ENCODE measurements at places on chromosomes 16 and 17.

GRCh38 chr17:39097150-39097519 lies 54.3 kb downstream of the PLXDC1 start:
- no peak for DNase-seq

- no peak for DNase-seq
These were observed 91.9 kb downstream of the NXN start for GRCh38 chr17:887551-888209.

DNA sequence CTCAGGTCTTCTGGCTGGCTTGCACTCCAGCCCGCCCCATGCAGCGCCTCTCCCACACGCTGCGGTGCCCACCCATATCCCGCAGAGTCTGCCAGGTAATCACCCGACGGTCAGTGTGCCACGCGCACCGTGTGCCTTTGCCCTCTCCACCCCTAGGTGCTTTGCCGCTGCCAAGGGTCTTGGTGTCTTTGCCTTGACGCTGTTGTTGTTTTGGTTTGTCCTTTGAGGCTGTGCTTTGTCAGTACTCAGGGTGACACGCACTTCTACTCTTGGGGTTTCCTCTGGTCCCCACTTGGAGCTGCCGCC lies 30.1 kb downstream of the UBN1 start:
- DNase-seq: no peak

DNA sequence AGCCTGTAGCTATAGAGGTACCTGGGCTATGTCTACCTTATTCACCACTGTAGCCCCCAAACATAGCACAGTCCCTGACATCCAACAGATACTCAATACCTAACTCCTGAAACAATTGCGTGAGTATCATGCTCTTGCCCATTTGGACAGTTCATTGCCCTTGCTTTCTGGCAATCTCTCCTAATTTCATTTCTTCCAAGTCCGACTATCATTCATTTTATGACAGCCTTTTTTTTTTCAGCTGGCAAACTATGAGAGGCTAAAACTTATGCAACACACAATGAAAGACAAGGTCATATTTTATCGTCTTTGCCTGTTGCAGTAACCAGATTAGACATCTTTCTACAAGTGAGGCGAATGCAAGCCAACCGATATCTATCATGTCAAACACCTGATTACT lies 169.2 kb downstream of the RBFOX1 start:
- no peak for DNase-seq

DNA sequence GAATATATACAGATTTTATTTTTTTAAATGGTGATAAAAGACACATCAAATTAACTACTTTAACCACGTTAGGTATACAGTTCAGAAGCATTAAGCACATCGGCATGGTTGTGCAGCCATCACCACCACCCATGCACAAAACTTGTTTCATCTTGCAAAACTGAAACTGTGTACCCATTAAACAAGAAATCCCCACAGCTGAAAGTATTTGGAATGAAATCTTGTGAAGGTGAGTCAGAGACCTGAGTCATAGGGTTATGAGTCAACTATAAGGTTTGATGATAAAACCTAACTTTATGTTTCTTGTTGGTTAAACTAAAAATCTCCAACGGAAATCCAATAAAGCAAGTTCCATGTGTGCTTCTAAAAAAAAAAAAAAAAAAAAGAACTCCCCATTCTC lies 561.6 kb upstream of the PSMD7 start:
- DNase-seq: peak; percentile 40

GRCh38 chr17:79539944-79540705 lies 70.7 kb downstream of the RBFOX3 start:
- DNase-seq: no peak

Data from fibroblast of skin of left quadriceps (primary cell).